ENCODE measurements at places on chromosomes 12 and 14. TPM values are rescaled to one million over a fixed set of nuclear protein-coding genes. Genes with fewer than 3 reads are reported as not detected.

PSMA6 gene
- 213 TPM for total RNA-seq

IGF1 gene
- 2.1 TPM for total RNA-seq

CLECL1 gene
- total RNA-seq: not detected

TMEM116 gene
- 3.0 TPM for total RNA-seq

TXNRD1 gene
- 282 TPM for total RNA-seq

HNF1A gene
- not detected for total RNA-seq

EVL gene
- total RNA-seq: 13.0 TPM

INHBC gene
- not detected for total RNA-seq

CLEC1A gene
- total RNA-seq: 12.1 TPM

MYF6 gene
- total RNA-seq: not detected

VRTN gene
- total RNA-seq: not detected

SRGAP1 gene
- total RNA-seq: 1.3 TPM

DNA sequence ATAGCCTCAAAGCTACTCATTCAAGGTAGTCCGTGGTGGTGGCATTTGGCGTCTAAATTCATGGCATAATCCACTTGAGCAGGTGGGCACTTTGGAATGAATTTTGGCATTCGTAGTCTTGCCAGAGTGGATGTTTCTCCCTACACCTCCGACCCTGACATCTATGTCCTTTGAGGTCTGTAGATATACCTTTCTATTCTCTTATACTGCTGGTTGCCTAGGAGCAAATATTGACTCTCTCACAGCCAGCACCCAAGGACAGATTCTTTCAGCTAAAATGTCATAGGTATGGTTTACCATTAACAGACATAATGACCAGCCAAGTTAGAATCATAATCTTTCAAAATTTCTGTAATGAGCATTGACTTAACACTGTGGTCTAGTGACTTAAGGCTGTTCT lies 47.4 kb upstream of the FLRT2 start:
- DNase-seq: no peak

GRCh38 chr12:53560351-53560750 lies 53.1 kb upstream of the NPFF start:
- DNase-seq: peak; percentile 54

GRCh38 chr12:88600272-88600671 lies 20.0 kb upstream of the KITLG start:
- DNase-seq: no peak

DNA sequence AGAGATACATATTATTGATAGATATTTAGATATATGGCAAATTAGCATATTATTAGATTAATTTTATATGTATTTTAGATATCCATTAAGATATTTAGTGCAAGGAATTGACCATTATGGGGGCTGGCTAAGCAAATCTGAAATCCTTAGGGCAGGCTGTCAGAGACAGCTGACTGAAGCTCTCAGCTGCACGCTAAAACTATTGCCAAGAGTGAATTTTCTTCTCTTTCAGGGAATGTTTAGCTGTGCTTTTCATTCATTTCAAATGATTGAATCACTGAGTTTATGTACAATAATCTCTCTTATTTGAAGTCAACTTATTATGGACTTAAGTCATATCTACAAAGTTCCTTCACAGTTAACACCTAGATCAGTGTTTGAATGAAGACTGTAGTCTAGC lies 566.5 kb downstream of the LRFN5 start:
- DNase-seq: no peak

DNA sequence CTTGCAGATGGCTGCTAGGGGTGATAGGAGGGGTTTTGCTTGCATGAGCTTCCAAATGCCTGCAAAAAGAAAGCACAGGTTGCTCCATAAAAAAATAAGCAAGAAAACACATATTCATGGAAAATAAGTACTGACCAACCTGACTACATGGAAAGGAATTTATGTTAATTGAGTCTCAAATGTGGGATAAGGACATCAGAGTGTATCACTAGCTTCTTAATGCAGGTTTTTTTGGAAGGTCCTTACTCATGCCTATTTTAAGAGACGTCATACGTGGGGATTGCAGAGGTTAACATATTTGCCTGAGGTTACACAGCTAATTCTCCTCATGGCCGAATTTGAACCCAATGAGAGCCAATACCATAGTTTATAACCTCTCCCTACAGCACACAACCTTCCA lies 116.2 kb downstream of the ASCL1 start:
- DNase-seq: no peak

- no peak for DNase-seq
These were observed 10.2 kb downstream of the SYT10 start for GRCh38 chr12:33429468-33429867.

- DNase-seq: no peak
These were observed 12.8 kb upstream of the WSB2 start for GRCh38 chr12:118073768-118074167.

DNA sequence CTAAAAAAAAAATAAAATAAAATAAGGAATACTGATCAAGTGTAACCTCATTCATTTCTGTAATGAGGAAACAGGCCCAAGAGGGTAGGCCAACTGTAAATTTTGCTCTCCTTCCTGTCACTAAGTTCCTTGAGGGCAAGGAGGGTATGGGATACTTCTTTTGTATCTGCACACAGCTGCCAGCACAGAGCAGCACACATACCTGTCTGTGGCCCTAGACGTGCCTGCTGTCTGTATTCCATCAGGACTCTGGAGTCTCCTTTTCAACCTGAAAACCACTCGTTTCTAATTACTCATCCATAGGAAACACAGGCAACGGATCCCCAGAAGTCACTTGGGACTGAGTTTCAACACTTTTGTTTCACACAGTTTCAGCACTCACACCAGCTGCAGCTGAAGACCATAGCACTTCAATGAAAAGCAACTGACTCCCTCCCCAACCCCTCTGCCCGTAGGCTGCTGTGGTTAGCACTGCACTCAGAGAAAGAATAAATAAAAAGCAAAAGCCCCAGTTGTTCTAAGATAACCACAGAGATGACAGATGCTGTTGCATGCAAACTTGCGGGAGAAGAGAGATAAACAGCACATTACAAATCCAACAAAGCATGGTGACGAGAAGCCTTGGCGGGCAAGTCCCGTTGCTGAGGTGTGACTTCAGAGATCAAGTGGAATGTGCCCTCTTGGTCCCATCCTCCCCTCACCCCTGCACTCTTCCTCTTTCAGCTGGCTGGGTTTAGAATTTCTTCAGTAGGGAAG lies 24.9 kb downstream of the CRACR2A start:
- no peak for DNase-seq

DNA sequence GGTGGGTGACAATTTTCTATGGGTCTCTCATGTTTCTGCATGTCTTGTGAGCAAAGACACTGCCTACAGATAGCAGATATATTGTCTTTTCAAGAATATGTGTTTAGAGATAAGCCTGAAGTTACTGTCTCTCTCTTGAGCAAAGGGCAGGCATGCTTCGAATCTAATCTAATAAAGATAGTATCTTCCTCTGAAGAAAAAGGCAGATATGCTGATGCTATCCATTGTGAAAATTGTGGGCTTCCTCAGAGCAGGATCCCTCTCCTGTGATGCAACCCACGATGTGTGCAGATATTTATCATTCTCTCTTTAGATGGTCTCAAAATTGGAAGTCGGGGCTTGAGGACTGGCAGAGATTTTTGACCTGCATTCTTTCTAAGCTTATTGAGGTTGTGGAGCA lies 187.0 kb downstream of the DACT1 start:
- no peak for DNase-seq

GRCh38 chr12:116406529-116406928 lies 129.0 kb upstream of the MED13L start:
- no peak for DNase-seq

DNA sequence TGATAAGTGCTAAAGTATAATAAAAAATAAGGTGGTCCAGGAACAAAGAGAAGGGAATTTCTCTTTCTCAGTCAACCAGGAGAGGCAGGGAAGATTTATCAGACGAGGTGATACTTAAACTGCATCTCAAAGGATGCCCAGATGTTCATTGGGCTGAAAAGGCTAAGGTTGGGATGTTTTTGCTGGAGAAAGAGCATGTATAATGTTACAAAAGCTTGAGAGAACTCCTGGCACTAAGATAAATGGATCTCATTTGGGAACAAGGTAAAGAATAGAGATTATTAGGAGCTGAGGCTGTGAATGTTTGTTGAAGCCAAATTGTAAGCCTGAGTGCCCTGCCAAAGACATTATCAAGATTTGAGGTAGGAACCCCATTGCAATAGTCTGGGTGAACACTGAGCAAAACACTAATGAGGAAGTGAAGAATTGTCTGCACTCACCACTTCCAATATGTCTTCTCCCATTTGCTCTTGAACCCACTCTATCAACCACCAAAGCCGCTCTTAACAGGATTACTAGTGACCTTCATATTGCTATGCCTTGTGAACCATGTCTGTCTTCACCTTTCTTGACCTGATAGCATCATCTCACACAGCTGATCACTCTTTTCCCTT lies 149.0 kb upstream of the ARID2 start:
- DNase-seq: no peak

- DNase-seq: peak; percentile 74
These were observed 52.5 kb downstream of the C12orf75 start for GRCh38 chr12:105382771-105383622.

GRCh38 chr12:19373586-19373985 lies 65.7 kb upstream of the AEBP2 start:
- DNase-seq: peak; percentile 3

GRCh38 chr12:46549527-46550265 lies 177.1 kb upstream of the SLC38A2 start:
- DNase-seq: peak; percentile 68

DNA sequence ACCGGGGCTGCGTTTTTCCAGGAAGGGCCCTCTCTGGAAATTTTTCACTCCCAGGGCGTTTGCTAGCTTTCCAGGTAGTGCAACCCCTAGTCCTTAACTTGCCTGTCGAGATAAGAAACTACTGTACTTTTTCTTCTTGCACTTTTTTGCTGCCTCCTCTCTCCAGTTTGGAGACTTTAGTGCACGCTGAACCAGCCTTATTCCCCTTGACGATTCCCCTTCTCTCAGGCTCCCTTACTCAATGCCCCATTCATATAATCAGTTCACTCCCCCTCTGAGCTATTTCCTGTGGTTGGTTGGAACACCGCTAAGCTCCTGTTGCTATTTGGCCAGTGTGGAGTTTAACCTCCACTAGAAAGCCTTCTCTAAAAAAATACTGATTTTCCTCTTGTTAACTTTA lies 682 bp downstream of the CREBL2 start:
- DNase-seq: peak; percentile 49

DNA sequence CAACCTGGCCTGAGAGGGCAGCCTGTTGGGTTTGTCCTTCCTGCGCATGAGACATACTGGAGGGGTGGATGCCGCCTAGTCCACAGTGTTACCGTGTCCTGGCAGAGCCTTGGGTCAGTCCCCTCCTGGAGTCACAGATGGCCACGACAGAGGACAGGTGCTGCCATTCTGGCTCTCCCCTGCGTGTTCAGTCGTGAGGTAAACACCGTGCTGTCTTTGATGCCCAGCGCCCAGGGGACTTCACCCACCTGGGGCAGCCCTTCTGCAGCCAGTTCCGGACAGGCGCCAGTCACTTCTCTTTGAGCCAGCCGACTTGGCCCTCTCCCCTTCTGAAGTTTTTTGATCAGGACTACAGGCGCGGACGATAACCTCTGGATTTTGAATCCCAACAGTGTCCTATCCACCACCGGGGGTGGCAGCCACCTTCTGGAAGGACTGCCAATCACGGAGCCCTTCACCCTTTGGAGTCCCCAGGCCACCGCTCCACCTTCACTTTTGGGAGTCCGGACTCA lies 933.0 kb downstream of the DIO2 start:
- DNase-seq: no peak

GRCh38 chr14:61139006-61139599 lies 142.0 kb downstream of the TMEM30B start:
- no peak for DNase-seq

DNA sequence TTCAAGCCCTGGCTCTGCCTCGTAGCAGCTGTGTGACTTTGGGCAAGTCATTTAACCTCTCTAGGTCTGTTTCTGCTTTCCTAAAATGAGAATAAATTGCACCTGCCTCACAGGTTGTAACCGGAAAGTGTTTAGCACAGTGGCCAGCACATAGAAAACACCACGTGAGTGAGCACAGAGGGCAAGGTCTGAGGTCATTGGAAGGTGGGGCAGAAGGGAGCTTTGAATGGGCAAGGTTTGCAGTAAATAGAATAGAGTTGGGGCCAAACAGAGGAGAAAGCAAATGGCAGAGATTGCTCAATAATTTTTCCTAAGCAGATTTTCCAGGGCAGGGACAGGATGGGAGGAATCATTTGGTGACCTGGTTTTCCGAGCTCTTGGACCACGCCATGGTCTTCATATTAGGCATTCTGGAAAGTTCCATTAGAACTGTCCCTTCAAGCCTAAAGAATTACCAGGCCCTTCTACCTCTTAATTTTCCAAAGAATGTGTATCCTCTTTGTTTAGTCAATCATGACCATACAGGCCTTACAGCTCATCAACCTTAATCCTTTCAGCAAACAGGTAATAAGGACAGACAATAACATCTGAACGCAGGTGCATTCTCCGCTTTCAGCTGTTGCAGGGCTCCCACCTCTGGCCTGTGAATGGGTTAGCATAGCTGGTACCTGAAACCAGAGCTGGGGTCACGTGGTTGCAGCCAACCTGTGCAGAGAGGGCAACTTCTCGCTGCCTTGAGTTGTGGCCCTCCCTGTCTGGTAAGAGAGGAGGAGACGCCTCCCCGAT lies 53.8 kb downstream of the VWF start:
- no peak for DNase-seq

DNA sequence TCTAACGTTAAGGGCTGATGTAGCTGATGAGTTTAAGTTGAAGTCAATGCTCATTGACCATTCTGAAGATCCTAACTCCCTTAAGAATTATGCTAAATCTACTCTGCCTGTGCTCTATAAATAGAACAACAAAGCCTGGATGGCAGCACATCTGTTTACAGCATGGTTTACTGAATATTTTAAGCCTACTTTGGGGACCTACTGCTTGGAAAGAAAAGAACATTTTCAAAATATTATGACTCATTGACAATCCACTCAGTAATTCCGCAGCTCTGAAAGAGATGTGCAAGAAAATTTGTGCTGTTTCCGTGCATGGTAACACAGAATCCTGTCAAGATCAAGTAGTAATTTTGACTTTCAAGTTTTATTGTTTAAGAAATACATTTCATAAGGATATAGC lies 35.0 kb upstream of the NAV3 start:
- no peak for DNase-seq

DNA sequence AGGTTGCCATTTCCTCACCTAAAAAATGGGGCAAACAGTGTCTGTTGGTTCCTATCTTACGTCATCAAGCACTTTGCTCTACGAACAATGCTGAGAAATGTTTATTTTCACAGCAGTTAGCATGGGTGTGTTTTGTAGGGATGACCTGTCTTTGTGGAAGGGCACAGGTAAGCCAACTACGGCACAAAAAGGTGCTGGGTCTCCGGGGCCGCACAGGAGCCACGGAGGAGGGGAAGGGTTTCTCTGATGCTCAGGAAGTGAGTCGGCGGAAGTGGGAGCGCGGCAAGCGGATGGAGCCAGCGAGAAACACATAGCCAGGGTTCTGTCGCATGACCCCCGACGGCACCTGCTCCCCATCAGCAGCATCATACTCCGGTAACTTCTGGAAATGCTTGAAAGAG lies 65.6 kb upstream of the TCL1B start:
- no peak for DNase-seq

GRCh38 chr14:74604911-74605310 lies 7.1 kb downstream of the LTBP2 start:
- DNase-seq: no peak

Data from dermis microvascular lymphatic vessel endothelial cell (primary cell).